ENCODE measurements at places on chromosomes 13 and 19.

GRCh38 chr19:41638641-41639081 is 11.8 kb upstream of the CEACAM4 start:
- DNase-seq, result no peak

DNA sequence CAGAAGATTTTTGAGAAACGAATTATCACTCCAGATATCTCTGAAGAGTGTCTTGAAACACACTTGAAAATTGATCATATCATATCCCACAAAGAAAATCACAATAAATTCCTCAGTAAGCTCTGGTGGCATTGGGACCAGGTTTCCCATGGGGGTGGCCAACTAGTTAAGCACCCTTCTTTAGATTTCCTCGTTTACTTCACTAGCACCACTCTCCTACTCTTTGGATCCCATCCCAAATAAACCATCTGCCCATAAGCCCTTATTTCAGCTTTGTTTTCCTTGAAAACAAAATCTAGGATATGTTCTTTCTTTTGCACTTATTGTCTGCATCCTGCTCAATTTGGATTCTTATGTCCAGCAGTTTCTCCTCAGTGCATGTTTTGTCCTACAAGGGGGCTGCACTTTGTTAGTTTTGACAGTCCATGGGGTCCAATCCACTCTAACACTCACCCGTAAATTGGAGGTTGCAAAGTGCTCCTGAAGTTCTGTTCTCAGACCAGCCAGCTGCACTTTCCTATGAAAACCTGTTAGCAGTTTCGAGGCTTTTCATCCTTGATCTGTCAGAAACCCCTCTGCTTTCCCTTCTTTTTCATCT is 40.3 kb upstream of the FAM124A start:
- no peak for DNase-seq

GRCh38 chr13:60043262-60043661 is 120.5 kb downstream of the DIAPH3 start:
- DNase-seq, result no peak

GRCh38 chr19:41161903-41162302 is 31.1 kb upstream of the CYP2S1 start:
- DNase-seq, result no peak

DNA sequence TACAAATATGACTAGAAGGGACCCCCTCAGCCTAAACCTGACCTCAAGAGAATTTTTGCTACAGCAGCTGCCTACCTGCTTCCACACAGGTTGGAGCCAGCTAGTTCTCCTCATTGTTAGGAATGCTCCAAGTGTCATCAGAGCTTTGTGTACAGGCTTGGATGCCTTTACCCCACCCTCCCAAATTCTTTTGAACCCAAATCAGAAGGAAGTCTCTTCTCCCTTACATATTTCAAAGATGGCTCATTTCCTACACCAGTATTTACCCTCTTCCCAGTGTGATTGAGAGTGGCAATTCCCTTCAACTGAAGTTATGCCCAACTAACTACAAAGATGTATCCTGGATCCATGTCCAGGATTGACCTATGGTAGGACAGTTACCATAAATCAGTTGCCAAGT is 323.2 kb downstream of the OXGR1 start:
- no peak for DNase-seq

GRCh38 chr13:44744880-44745633 is 168.9 kb upstream of the TSC22D1 start:
- no peak for DNase-seq

DNA sequence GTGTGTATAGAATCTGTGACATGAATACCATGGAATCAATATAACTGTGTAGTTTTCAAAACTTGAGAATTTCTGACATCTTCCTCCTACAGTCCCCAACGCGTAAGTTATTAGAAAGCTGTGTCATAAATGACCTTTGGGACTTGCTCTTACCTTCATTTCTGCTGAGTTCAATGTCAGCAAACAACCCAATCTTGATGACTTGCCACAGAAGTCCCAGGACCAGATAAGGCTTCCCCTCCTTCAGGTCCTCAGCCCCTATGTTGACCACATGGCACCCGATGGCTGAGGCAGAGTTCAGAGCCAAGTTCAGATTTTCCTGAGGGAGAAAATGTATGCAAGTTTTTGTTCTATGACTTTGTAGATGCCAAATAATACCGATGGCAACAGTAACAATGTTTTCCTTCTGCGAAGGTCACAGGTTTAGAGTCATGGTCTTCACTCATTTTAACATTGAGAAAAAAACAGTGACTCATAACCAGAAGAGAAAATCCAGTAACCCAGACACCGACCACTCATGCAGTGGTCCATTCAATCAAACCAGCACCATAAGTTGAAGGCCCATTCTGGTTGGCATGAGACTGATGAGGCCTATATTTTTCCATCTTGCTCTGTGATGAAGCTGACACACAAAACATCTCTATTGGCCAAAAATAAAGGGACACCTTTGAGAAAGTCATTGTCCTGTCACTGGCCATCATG is 29.2 kb downstream of the LCP1 start:
- no peak for DNase-seq

DNA sequence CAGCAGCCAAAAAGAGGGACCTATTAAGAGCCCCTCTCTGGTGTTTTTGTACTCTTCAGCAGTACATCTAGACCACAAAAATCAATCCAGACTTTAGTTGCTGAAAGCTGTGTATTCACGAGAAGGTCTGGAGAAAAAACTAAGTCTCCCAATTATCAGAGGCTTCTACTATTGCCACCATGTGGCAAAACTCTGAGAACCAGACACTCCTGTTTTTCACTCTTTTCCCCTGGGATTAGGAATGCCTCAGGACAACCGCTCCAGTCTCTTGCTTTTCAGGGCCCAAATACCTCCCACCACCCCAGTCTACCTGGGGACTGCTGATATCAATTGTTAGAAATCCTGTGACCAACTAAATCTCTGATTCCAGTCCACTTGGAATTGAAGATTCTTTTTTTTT is 30.1 kb upstream of the OBI1 start:
- no peak for DNase-seq

- DNase-seq, result peak; percentile 8
These were observed 591 bp downstream of the ZNF823 start for GRCh38 chr19:11737964-11738745.

DNA sequence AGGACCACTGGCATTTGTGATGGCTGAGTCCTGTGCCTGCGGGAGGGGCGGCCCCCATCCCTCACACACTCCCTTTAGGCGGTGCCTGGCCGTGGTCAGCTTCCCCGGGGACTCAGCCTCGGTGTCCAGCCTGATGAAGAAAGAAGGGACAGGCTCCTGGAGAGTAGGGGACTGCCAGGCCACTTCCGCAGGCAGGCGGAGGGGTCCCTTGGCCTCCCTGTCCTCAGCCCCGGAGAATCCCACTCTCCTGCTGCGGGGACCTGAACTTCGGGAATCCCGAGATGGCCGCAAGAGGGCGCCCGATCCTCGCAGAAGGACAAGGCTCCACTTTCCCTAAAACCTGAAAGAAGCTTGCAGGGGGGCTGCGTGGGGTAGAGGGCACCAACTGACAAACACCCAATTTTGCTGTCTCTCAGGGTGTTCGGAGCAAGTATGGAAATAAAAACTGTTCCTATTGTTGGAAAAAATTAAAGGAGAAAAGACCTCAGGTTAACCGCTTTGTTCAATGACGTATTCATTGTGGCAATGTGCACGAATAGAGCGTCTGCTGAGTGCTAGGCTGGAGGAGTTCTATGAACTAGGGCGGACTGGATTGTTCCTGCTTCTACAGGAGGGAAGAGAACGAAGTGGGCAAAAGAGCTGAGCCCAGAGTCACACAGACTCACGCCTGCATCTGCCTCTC is 297.3 kb downstream of the ZNF536 start:
- DNase-seq, result peak; percentile 11

GRCh38 chr19:46393456-46394401 is 19.6 kb downstream of the CCDC8 start:
- no peak for DNase-seq

- no peak for DNase-seq
These were observed 862.1 kb downstream of the OLFM4 start for GRCh38 chr13:53890696-53891095.

GRCh38 chr13:32134241-32135055 is 102.9 kb downstream of the FRY start:
- DNase-seq, result no peak

DNA sequence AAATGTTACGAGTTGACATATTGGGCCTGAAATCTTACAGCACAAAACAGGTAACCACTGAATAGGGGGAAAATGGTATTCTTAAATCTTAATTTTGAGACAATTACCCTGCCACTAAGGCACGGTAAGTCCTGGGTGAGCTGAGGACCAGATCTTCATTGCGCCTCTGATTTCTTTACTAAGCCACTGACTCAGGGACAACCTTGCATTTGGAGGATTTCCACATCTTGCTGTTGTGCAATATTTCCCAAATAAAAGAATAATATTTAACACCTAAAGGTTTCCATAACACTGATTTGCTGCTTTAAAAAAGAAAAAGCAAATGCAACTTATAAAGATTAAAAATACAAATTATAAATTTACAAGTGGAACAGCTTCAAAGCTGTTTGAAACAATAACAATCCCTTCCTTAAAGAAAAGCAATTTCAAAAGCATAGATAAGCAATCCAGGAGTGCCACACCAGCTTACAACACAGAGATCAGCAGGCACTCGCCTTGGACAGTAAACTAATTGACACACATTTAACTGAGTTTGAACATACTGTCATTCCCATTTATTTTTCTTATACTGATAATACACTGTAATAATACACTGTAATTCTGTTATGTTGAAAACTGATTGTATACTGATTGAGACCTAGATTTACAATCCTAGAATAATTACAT is 79.6 kb upstream of the DOCK9 start:
- no peak for DNase-seq

DNA sequence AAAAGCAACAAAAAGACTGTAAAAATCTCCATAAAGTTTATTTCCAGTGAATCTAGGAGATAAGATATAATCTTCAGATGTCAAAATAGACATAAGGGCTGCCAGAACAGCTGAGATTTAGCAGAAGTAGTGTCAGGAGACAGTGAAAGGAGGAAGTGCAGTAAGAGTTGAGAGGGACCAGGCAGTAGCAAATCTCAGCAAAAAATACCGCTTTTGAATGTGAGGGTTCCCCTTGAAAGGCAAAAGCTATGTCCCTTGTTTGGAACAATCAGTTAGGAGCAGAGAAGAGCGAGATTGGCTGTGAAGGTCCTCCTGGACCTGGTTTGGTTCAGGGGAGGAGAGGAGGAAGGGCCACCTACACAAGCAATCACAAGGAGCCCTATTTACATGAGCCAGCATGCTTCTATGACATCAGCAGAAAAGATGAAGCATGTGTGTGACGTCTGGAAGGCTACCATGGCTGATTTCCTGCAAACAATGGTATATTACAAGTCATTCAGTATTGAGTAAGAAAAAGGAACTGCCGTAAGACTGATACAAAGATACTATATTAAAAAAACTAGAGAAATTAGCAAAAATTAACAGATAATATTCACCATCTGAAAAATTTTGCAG is 98.9 kb upstream of the SIAH3 start:
- no peak for DNase-seq

- DNase-seq, result no peak
These were observed 963 bp upstream of the FPR3 start for GRCh38 chr19:51793994-51794393.

- no peak for DNase-seq
These were observed 86.7 kb downstream of the DNAJC15 start for GRCh38 chr13:43110036-43110435.

Measured in stimulated activated CD4-positive, alpha-beta T cell treated with anti-CD3 and anti-CD28 coated beads, Interleukin-4, amount 100 ng/mL, for 4 hours (primary cell).